SK-MEL-5 (cell line): ENCODE measurements at places on chromosomes 13 and 19.

GRCh38 chr19:29760752-29761502, 45.9 kb upstream of the C19orf12 start:
- DNase-seq = no peak

GRCh38 chr19:49682274-49682673, 5.2 kb downstream of the PRMT1 start:
- DNase-seq = no peak

DNA sequence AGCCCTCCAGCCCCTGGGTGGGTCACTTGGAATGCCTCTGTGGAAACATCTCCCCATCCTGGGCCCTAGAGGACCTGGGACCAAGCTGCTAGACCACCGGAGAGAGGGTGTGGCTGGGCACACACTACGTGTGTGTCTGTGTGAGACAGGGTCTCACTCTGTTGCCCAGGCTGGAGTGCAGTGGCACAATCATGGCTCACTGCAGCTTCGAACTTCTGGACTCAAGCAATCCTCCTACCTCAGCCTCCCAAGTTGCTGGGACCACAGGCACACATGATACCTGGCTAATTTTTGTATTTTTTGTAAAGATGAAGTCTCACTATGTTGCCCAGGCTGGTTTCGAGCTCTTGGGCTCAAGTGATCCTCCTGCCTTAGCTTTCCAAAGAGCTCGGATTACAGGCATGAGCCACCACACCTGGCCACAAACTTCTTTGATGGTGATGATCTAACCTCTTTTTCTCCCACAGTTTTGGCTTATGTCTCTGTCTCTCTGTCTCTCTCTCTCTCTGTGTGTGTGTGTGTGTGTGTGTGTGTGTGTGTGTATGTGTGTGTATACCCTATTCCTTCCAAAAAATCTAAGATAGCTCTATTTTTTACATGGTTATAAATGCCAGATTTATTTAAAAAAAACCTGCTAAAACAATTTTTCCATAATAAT, 32.1 kb upstream of the SLC7A9 start:
- no peak for DNase-seq

DNA sequence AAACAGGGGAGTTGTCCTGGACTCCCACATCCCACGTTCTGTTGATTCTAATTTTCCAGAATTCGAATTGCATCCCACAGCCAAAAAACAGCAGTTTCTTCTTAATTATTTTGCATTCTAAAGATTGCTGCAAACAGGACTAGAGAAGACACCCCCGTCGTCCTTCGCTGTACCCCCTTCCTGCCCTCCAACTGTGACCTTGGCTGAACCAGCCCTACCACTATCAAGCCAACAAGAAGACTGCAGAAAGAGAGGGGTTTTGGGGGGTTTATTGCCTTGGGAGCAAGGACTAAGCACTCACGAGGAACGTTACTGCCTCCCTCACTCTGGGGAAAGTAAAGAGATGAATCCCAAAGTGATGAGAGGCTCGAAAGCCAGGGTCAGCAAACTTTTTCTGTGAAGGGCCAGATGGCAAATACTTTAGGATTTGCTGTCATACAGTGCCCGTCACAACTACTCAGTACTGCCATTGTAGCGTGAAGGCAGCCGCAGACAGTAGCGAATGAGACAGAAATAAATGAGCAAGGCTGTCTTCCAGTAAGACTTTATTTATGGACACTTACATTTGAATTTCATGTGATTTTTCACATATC, 32.5 kb upstream of the KATNAL1 start:
- no peak for DNase-seq

DNA sequence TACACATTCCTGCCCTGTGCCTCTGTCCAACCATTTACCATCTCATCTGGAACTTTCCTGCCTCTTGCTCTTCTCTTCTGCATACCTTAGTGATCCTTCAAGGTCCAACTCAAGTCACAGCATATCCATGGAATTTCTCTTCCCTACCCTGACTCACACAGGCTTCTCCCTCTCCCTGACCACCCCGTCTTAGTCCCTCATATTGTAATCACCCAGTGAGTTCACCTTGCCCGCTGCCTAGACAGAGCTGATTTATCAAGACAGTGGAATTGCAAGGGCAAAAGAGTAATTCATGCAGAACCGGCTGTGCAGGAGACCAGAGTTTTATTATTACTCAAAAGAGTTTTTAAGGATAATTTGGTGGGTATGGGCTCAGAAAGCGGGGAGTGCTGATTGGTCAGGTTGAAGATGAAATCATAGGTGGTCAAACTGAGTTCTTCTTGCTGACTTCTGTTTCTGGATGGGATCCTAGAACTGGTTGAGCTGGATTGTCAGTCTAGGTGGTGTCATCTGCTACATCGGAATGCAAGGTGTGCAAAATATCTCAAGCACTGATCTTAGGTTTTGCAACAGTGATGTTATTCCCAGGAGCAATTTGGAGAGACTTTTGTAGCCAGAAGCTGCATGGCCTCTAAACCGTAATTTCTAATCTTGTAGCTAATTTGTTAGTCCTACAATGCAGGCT, 67.2 kb downstream of the HSPH1 start:
- no peak for DNase-seq

- DNase-seq = no peak
These were observed 3.6 kb upstream of the DNAJC15 start for GRCh38 chr13:43019811-43020210.

- DNase-seq = no peak
These were observed 989 bp downstream of the ZNF766 start for GRCh38 chr19:52270266-52270885.

GRCh38 chr13:24747248-24748060, 16.5 kb upstream of the RNF17 start:
- no peak for DNase-seq

DNA sequence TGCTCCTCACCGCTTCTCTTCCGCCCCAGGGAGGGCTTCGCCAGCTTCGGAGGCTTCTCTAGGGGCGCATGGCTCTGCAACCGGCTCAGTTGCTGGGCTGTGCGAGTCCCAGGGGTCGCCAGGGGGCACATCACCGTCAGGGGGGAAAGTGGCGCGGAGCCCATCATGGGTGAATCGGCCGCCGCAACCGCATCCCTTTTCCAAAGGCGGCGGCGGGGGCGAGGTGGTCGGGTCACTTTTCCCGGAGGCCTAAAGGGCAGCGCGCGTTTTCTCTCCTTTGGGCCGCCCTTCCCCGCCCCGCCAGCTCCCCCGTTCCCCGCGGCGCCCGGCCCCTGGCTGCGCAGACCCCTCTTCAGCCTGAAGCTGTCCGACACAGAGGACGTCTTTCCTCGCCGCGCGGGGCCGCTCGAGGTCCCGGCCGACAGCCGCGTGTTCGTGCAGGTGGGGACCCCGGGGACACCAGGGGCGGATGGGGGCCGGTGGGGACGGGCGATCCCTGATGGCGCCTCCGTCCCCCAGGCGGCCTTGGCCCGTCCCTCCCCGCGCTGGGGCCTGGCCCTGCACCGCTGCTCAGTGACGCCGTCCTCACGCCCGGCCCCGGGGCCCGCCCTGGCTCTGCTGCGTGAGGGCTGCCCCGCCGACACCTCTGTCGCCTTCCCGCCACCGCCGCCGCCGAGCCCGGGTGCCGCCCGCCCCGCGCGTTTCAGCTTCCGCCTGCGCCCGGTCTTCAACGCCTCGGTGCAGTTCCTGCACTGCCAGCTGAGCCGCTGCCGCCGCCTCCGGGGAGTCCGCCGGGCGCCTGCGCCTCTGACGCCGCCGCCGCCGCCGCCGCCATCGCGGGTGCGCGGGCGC, 1.7 kb downstream of the TGFBR3L start:
- DNase-seq = no peak

- DNase-seq = no peak
These were observed 10.5 kb upstream of the NTN5 start for GRCh38 chr19:48683349-48683748.

DNA sequence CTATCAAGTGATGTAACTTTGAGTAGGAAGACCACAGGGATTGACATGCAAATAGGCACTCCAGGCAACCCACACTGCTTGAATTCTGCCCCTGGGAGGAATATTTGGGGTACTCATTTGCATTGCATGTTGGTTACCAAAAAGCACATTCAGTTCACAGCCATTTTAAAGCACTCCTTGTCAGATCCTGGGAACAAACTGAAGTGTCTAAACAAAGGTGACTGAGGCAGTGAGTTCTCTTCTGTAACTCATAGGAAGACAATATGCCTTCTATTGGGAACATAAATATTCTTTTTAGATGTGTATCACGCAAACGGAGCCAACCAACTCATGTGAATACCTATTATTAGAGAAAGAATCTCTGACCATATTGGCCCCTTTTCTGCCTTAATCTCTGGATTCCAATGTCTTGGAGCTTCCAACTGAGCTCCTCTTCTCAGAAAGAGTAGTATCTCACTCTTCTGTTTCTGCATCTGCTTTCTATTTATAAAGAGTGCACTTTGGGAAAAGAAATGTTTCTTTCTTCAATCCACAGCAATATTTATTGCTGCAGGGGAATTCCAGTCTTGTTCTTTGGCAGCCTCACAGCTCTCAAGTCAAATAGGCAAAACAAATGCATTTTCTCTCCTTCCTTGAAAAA, 125.7 kb upstream of the NBEA start:
- DNase-seq = peak; percentile 94

DNA sequence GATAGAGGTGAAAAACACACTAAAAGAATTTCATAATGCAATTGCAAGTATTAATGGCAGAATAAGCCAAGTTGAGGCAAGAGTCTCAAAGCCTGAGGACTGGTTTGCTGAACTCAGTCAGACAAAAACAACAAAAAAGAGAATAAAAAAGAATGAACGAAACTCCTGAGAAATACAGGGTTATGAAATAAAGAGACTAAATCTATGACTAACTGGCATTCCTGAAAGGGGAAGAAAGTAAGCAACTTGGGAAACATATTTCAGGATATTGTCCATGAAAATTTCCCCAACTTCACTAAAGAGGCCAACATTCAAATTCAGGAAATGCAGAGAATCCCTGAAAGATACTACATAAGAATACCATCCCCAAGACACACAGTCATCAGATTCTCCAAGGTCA, 47.8 kb downstream of the UBL3 start:
- no peak for DNase-seq

DNA sequence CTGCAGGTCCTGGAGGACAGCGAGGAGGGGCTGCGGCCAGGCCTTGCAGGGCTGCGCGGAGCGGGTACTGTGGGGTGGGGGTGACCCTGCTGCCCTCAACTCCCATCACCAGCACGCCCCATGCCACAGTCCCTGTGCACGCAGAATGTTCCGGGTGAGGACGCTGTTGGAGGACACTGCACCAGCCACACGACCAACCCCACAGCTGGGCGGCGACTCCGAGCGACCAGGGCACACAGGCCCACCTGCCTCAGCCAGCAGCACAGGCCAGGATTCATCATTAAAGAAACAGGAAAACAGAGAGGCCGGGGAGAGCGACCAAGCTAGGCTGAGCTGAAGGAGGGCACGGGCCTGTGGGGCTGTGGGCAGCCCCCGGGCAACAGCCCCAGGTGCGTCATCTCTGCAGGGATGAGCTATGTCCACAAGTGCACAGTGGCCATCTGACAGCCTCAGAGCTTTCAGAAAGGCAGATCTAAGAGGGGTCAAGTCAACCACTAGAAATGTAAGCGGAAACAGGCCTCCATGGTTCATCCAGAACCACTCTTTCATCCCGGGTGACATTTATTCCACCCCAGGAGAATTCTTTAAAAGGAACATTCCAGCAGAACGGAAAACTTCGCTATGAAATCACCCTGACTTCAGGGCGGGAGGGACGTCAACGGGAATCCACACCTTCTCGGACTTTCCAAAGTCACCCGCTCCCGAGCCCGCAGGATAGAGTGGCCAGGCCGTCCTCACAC, 1.5 kb downstream of the GAS6 start:
- no peak for DNase-seq

DNA sequence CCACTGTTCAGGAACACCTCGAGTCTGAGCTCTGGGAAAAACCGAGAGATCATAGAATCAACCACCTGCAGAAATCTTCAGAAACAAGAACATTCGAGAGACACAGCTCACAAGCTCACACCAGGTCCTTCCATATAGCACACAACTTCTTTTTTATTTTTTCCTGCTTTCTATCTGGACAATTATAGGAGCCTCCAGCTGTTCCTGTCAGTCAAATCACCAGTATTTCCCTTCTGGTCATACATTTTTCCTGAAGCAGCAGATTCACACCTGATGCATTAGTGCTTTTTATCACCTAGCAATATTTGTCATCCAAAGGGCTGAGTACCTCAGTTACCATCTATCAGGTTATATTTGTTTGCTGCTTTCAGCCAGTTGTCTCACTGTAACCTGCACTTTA, 323.5 kb downstream of the FOXO1 start:
- no peak for DNase-seq

GRCh38 chr19:22526661-22527272, 104.6 kb upstream of the ZNF98 start:
- DNase-seq = no peak

DNA sequence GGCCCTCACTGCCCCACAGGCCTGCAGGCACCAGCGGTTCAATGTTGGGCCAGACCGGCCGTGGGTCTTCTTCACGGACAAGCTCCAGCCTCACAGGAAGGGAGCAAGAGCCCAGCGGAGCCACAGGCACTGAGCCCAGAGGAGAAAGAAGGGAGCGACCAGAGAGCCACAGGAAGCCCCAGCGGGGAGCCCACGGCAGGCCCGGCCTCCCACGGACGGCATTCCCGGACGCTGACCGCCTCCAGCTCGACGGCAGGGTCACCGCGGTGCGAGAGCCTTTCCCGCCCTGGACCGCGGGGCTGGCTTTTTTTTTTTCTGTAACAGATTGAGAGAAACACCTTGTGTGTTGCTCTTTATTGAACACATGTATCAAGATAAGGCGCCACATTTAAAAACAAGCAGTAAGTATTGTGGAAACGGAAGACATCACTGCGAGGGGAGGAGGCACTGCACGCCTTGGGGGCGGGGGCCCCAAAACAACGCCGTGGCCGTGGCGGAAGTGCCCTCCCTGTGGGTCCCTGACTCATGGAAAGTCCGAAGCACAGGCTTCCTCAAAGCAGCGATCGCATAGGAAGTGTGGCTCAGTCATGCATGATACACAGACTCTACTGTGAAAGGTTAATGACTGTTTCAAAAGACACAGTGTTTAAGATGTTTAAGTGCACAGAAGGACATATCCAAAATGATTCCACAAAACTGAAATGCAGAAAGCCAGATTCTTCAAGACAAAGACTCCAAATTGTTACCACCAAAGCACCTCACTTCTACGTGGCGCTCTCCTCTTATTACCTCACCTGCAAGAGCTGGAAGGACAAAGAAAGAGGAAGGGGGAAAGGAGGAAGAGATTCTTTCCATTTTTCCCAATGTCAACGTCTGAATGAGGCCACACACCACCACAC, 3.5 kb downstream of the RASA3 start:
- no peak for DNase-seq

GRCh38 chr13:113474179-113474578, 16.3 kb downstream of the DCUN1D2 start:
- DNase-seq = no peak

DNA sequence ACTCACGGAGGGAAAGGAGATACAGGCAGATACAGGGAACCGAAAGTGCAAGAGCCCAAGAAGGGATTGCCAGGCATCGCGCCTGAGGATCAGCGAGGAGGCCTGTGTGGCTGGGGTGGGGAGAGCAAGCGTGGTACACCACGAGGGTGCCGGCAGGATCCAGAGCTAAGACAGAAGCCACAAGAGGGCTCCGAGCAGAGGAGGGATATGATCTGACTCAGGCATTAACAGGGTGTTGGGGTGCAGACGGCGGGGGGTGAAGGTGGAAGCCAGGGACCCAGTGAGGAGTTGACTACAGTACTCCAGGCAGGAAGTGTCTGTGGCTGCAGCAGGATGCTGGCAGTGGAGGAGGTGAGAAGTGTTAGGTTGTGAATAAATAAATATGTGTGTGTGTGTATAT, 5.4 kb upstream of the PPP1R37 start:
- DNase-seq = no peak

- peak; percentile 59 for DNase-seq
These were observed at the start of gene DENND1C for GRCh38 chr19:6481541-6482342. DENND1C (minus strand) TSS chr19:6481787; CDS start chr19:6481695, 92 bp downstream.
